ENCODE measurements at places on chromosomes 6 and 20.

DNA sequence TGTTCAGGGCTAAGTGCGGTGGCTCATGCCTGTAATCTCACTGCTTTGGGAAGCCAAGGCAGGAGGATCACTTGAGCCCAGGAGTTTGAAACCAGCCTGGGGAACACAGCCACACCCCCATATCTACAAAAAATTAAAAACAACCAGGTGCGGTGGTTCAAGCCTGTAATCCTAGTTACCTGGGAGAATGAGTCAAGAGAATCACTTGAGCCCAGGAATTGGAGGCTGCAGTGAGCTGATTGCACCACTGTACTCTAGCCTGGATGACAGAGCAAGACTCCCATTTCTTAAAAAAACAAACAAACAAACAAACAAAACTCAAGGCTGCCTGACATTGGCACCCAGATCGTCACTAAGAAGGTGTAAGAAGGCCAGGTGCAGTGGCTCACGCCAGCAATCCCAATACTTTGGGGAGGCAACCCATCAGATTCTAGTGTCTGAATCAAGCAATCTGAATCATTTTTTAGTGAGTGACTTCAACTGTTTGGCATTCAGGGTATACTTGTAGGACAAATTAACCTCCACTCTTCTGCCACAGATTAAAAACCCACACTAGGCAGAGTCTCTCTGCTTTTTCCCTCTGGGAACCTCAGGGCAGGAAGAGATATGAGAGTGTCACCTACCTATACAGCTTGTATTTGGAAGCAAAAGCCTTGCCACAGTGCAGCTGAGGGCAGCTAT, 6.1 kb downstream of the PLAGL2 start:
- no peak for DNase-seq

DNA sequence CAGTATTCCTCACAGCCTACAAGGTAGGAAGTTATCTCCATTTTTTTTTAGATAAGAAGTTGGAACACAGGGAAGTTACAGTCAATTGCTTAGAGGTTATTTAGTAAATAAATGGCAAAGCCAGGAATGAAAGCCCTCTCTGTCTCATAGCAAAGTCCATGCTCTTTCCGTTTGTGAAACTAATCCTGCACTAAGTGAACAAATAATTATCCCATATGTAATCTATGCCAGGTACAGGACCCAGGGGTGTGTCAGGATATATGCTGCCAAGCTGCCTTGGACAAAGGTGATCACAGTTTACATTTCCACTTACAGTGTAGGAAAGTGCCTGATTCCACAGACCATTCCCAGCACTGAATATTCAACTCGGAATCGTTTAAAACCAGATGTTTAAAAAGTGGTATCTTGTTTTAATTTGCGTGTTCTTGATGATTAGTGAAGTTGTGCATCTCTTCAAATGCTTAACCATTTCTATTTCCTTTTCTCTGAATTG, 13.6 kb upstream of the GMDS start:
- DNase-seq, result no peak

- no peak for DNase-seq
These were observed 25.1 kb downstream of the TRIM27 start for GRCh38 chr6:28898710-28898965.

- peak; percentile 66 for DNase-seq
These were observed at the start of gene PYGB for GRCh38 chr20:25247956-25248785. PYGB (plus strand) TSS chr20:25248085; CDS start chr20:25248179, 94 bp downstream.

DNA sequence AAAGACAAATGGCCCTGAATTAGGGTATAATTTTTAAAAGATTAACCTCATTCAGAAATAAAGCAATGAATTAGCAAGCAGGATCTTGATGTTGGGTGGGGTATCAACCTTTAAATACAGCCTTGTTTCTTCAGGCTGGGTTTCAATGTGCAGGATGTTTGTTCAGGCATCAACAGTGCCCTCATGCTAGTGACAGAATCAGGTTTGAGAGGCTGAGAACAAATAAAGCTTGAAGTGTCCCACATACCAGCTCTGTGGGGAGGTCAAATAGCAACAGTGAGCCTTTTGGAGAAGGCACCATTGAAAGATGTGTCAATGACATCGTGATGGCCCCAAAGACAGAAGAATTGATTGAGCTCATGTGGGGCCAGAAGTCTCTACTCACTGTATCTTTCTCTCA, 68.2 kb downstream of the MTFR2 start:
- no peak for DNase-seq

DNA sequence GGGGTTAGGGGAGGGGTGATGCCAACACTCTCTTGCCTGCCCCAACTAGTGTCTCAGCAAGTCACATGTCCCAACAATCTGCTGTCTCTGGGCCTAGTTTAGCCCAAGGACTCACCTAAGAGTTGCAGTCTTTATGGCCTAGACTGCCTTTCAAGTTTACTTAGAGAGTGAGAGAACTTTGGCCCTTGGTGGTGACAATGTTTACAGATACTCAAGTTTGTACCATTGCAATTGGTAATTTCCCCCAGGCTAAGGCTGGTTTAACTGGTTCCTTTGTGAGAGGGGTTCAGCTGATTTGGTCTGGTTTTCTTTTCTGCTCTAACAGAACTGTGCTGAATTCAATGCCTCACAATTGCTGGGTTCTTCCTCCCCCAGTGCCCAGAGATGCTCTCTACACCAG, 1279.9 kb upstream of the EYS start:
- DNase-seq, result no peak
